Activated B cell treated with CpG ODN at 0.5 μM for 24 hours (primary cell): ENCODE measurements at places on chromosomes 16 and 17. TPM values are rescaled to one million over a fixed set of nuclear protein-coding genes. Genes with fewer than 3 reads are reported as not detected.

DNA sequence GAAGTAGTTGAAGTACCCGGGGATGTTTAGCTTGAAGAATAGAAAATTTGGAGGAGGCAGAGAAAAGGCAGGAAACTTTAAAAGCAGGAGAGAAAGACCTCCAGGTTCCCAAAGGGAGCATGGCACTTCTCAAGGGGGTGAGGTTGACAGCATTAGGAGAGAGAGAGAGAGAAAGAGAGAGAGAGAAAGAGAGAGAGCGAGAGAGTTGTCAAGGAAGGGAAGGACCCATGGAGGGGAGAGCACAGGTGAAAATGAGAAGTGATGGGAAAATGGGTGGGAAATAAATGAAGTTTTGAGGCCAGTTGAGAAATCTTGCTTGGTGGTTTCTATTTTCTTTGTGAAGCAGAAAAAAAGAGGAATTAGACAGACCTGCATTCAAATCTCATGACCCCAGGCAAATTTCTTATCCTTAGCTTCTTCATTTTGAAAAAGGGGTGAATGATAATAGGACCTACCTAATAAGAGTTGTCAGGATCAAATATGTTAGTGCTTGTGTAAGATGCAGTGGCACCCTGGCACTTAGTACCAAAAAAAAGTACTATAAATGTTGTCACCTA lies 24.0 kb downstream of the PRKCB start:
- DNase-seq, result no peak

DNA sequence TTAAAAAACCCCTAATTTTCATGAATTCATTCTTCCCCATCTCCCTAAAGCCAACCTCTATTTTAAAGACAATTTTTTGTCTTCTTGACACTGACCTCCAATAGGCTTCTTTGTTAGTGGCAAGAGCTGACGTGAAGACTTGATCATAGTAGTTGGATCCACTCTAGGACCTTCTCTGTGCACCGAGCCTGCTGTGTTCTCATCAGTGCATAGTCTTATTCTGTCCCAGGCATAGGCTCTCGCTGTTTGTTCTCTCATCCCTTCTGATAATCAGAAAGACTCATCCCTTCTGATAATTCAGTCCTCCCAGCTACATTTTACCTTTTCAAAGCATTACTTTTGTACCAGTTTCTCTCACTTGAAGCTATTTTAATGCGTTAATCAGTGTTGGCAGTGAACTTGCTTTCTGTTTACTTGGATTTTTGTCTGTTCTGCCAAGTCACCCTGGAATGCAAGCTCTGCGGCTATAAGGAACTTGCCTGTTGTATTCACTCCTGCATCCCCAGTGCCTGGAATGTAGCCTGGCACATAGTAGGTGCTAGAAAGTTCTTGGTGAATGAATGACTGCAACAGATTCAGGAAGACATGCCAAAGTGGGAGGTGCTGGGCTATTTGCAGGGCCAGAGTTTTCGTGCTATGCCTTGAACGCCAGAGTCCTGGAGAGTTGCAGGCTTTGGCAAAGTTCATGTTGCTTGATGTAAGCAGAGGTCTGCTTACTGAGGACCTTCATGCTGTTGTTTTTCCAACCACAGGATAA lies 147.6 kb upstream of the MPHOSPH6 start:
- no peak for DNase-seq

GRCh38 chr16:85514598-85515318 lies 98.4 kb upstream of the GSE1 start:
- DNase-seq, result no peak

- no peak for DNase-seq
Observed at GRCh38 chr17:63171428-63172393, 205.7 kb downstream of the TANC2 start.

- DNase-seq, result no peak
Observed at GRCh38 chr16:11571549-11571948, 15.2 kb downstream of the LITAF start.

DNA sequence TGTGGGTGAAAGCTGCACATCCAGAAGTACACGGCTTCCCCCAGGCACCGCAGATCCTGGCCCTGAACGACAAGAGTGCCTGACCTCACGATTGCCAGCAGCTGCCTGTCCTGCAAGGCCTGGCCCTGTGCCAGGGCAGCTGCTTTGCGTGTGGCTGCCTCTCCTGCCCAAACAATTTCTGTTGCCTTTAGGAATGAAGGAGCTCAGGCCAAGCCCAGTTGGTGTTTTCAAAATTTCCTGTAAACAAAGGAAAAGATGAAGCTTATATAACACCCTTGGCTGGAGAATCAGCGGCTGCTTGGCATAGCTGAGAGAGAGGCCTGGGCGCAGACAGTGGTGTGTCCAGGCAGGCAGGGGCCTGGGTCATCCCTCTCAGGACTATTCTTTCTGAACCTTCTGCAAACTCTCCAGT lies 11.7 kb upstream of the SLC47A2 start:
- DNase-seq, result no peak

- DNase-seq, result no peak
Observed at GRCh38 chr17:19672009-19672750, 23.6 kb downstream of the ALDH3A2 start.

GRCh38 chr16:4664538-4665418 lies 28.6 kb upstream of the NUDT16L1 start:
- DNase-seq, result no peak

- DNase-seq, result no peak
Observed at GRCh38 chr17:79223953-79224352, 149.3 kb downstream of the ENGASE start.

DNA sequence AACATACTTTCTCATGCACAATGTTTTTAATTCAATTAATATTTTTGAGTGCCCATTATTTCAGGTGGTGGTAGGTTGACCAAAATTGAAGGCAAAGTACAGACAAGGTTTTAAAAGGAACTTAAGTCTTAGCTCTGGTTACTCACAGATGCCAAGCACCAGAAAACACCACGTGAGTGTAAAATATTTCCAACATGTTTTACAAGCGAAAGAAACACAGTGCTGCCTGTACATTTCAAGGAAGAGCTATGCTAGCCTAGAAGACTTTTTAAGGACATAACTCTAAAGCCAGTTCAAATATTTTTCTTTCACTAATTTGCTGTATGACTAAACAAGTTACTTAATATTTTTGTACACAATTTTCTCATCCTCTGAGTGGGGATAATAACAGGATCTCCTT lies 736.4 kb upstream of the GOT2 start:
- DNase-seq, result no peak

GRCh38 chr16:85527767-85528297 lies 85.3 kb upstream of the GSE1 start:
- DNase-seq, result no peak

DNA sequence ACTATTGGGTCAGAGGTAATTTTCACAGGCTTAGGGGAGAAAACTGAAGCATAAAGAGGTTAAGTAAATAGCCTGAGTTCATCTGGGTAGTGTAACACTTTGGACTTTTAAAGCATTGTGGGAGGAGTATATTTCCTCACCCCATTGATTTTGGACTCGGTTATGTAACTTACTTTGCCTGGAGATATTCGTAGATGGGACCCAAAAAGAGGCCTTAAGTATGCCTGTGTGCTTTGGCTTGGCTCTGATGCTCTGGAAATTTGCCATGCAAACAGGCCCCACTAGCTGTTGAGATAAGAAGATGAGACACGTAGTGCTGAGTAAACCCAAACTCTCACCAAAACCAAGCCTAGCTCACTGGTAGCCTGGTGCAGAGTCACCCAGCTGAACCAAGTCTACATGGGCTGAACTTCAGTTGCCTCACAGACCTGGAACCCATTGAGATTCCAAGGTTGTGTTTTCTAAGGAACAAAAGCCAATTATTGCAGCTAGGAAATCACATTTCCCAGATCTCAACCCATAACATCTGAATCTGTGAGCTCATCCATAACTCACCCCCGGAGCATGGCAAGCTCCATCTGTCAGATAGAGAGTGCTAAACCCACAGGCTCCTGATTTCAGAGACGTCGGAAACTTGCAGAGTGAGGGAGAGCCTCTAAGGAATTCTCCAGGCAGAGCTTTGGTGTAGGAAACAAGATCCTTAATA lies 536.0 kb upstream of the C16orf82 start:
- no peak for DNase-seq

GRCh38 chr16:10923650-10924214 lies 18.5 kb downstream of the DEXI start:
- no peak for DNase-seq

Gene EXOC3L1
- total RNA-seq, result not detected in 2 replicates

Gene SCN4A
- total RNA-seq, result 0.49 and 0.78 TPM in 2 replicates

Gene FGF11
- total RNA-seq, result 1.3 and 2.8 TPM in 2 replicates

Gene PDILT
- not detected in 2 replicates for total RNA-seq

Gene MYH8
- not detected in 2 replicates for total RNA-seq

Gene CES3
- total RNA-seq, result 0.29 and 0.61 TPM in 2 replicates

Gene KRT25
- total RNA-seq, result not detected in 2 replicates
